Right renal pelvis (tissue), 4 donors: ENCODE measurements at places on chromosomes 2 and 18. TPM values are rescaled to one million over a fixed set of nuclear protein-coding genes. Genes with fewer than 3 reads are reported as not detected.

CRACDL gene
- 3.5 TPM for polyA plus RNA-seq

OTOF gene
- 0.27 TPM for polyA plus RNA-seq

AQP12A gene
- 1.0 TPM for polyA plus RNA-seq

LYG1 gene
- polyA plus RNA-seq: 2.7 TPM

CROCC2 gene
- polyA plus RNA-seq: 0.05 TPM

- DNase-seq: no peak
Observed at GRCh38 chr2:112155331-112156151, 17.4 kb downstream of the FBLN7 start.

GRCh38 chr18:6719910-6720683 lies 9.4 kb upstream of the ARHGAP28 start:
- DNase-seq: no peak

GRCh38 chr2:106956879-106957278 lies 70.9 kb upstream of the ST6GAL2 start:
- DNase-seq: no peak

DNA sequence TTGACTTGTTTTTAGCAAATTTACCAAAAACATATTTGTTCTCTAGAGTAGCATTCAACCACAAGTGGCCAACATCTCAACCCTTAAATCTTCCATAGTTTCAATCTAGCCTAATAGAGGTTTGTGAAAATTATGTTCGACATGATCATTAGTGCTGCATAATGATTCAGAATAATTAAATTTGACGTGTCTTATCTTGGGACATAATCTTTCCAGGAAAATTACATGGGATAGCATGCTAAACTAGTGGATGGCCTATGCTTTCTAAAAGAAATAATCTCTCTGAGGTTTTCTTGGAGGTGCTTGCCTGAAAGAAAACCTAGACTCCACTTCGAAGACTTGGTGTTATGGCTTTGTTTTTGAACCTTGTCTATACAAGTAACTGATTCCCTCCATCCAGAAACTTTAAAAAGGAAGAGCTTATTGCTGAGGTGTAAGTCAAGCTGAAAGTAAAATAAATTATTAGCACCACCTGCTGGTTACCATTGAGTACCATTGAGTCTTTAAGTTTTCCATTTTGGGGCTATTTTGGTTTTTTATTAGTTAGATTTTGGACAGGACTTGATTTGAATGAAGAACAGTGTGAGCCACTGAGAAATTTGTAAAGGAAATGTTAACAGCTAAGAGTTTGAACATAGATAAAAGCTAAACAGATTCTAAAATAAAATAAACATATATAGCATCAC lies 32.7 kb downstream of the COX7A2L start:
- no peak for DNase-seq

DNA sequence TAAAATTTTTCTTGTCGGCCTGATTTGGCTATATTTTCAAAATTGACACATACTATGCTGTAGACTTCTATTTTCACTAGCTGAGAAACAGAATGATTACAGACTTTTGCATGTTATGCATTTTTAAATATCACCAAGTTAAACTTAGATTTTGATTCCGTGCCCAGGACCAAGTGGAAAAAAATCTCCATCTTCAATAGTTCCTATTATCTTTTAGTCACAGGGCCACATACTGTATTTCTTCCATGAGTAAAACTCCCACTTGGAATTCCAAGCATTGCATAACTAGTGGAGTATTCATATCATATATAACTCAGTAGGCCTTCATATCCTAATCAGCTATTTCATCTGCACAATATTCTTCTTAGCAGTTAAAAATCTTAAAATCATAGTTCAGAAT lies 470.9 kb downstream of the ARHGAP15 start:
- DNase-seq: no peak

DNA sequence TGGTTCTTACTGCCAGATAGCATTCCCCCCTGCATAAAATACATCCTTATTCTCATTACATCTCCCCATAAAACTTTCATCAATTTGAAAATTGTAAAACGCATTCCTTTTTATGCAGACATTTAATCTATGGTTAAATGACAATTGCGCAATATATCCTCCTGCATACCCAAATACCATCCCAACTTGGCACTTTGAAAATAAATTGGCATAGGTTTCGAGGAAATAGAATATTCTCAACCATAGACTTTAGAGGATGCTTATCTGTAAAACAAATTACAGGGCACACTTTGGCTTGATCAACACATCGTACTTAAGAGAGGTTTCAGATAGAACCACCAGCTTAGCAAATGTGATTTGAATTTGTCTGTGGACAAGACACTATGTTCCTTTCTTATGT lies 31.0 kb upstream of the CAVIN2 start:
- no peak for DNase-seq

DNA sequence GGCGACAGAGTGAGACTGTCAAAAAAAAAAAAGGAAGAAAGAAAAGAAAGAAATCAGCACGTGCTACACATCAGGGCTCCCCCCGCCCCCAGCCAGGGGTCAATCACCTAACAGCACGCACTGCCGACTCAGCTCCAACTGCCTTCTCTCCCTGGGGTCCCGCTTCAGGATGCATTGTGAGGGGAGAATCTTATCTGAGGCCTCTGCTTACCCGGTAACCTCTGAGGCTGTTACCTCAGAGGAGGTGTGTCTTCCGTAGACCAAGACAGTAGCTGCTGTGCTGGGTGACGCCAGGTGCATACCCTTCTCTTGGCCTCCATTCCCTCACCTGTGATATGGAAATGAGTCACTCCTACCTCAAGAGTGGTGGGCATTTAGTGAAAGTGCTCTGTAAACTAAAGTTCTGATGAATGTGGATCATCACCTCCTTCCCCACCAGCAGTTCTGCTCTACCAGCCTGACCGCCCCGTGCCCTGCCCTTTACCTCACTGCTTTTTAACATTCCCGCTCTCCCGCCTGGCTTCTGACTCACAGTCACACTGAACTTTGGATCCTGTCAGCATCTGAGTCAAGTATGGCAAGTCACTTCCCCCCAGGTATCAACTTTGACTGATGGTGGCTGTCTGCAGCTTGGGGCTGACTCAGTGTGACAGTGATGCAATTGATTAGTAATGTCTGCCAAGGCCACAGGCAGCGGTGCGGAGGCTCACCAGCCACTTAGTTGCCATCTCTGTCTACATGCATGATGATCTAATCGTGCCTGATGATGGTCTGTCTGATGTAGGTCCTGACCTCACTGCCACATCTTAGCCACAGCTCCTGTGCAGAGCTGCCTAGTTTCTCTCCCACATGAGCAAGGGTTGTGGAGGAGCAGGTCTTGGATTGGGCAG lies 20.1 kb downstream of the ARID5A start:
- no peak for DNase-seq

DNA sequence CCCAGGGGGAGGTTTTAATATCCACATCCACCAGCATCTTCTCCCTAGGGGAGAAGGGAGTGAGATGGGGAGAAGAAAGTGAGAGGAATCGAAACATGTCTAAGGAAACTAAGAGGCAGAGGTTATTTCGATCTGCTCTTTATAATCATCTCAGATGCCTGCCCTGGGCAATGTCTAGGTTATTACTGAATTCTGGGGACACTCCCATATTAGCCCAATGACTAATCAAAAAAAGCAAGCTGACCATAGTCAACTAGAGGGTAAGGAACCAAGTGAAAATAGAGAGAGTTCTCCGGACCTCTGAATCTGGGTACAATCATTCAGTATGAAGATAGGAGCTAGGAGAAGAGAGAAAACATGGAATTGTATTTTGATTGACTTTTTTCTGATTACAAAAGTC lies 56.7 kb upstream of the EML4 start:
- no peak for DNase-seq
